HTR-8/SVneo (cell line): ENCODE measurements at places on chromosomes 1 and 21.
A peak's percentile ranks its signal among the peaks of the same experiment; 100 is the strongest.

GRCh38 chr1:107135463-107135862, 5.4 kb upstream of the NTNG1 start:
- DNase-seq, result no peak

DNA sequence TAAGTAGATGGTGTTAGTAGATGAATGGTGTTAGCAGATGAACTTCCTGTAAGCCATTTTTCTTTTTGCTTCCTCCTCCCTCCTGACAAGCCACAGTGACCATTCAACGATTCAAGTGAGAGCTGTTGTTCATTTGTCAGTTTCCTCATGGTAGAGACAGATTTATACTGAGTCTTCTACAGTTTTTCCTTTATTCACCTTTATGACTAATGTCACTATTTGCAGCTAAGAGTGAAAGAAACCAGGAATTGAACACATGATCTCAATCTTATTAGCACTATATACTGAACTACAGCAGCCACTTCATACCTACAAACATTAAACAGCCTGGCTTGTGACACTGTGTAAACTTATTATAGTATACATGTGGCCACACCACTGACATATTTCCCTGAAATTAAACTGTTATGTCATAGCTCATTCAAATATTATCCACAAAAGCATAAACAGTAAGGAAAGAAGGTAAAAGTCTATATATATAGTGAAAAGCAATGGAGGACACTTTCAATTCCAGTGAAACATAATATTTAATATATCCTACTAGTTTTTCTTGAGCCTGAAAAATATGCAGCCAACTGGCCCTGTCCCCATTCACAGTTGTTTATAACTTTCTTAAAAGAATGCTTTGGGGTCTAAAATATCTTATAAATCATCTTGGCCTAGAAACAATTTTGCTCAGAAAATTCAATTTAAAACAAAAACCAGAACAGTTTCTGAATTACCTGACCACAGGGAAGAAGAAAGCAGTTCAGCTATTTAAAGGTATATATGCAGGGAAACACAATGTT, 566.9 kb upstream of the ZRANB2 start:
- DNase-seq, result no peak

- no peak for DNase-seq
Measured at GRCh38 chr1:160446945-160447600, 46.7 kb downstream of the VANGL2 start.

DNA sequence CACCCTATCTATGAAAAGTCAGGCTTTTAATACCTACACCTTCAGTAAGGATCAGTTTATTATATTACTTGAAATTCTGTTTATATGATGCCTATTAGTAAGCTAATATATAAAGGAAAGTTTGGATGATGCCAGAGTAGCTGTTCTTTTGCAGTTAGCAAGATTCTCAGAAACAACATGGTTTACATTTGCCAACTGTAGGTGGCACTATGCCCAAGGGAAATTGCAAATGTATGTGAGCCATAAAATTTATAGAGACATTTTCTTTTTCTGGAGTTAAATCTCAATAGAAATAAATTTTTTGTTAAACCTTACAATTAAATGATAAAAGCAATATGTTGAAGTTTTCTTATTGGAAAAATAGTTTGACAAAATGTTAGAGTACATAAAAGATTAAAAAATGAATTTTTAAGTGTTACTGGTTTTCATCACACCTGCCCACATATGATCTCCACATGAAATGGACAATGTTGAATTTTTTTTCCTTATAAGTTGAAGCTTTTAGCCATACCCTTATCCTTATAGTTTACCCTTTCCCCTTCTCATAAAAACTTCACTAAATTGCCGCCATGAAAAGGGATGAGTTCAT, 32.1 kb upstream of the EPHX4 start:
- peak; percentile 22 for DNase-seq

DNA sequence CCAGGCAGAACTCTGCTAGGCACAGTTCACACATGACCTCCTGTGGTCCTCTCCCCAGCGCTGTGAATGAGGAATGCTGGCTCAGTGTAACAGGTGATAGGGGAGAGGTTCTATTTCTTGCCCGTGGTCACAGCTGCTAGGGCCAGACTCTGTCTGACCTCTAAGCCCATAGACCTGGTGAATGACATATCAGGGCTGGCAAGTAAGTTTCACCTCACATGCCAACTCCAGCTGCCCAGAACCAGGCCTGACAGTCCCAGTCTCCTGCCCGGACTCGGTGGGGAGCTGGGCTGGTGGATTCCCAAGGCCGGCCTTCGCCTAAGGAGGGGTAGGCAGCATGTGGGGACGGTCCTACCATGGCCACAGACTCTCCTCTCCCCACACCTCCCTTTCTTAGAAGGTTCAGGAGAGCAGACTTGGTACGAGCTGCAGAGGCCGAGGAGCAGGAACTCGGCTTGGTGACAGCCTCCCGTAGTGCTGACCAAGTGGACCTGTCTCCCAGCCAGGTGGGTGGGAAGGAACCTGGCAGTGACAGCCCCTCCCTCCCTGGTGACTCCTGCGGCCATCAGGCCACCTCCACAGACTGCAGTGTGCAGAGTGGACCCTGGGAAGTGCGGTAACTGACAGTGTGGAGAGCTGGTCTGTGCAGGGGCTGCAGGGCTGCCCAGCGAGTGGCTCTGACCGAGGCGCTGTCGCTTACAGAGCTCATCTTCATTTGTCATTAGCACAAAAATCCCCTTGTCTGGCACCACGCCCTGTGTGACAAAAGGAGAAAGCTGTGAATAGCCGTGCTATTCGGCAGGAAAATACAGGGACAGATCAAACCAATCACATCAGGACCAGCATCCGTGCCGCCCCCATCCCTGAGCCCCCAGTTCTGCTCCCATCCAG, 74.6 kb downstream of the SCCPDH start:
- DNase-seq, result no peak

- DNase-seq, result no peak
Measured at GRCh38 chr21:40345711-40346321, 478.6 kb downstream of the PCP4 start.

- no peak for DNase-seq
Measured at GRCh38 chr1:116478621-116479020, 92.2 kb downstream of the CD58 start.

DNA sequence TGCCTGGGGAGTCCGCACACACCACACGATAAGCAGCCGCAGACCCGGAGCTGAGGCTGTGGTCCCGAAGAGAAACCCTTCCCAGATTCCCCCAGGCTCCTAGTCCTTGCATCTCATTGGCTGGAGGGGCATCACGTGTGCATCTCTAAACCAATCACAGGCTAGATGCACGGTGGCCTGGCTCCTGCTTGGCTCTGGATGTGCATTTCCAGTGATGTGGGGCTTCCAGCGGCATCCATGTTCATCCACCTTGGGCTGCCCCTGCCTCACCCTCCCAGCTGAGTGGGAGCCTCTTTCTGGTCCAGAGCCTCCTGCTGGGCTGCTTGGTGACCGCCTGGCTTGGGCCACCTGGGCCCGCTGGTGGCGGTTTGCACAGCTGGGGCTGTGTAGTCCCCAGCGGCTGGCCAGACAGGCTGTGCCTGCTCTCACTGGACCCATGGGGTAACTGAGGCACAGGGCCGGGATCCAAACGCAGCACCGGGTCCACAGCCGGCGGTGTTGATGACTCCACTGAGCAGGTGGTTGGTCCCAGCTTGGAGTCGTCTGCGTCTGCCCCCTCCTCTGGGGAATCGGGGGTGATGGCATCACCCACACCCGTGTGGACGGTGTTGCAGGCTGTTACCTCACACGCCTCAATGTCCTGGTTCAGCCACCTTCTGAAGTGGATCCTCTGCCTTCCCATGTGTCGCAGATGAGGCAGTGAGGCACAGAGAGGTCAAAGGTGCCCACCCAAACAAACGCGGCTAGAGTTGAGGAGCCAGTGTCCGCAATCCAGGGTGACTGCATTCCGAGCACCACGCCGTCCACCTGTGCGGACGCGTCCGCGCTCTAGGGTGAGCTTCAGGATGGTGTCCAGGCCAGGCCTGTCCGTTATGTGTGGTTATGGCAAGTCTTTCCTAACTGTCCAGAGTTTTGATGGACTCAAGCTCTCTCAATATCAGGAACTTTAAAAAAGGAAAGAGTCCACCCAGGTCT, 41.3 kb downstream of the COL6A1 start:
- no peak for DNase-seq

DNA sequence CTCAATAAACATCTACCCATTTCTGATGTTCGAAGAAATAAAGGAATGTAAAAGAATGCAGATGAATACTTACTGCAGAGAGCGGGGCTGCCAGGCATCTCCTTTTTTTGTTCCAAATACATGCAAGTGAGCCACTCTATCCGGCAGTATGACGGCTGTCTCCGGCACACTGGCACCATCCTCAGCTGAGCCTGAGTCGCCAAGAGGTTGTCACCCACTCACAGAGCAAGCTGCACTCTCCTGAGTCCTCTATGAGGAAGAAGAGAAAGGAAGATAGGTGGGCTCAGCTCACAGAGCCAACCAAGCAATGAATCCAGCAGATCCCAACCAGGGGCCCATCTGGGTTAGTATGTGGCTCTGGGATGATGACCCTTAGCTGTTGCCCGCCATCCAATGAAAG, 65.3 kb downstream of the CD46 start:
- no peak for DNase-seq
